ENCODE measurements at places on chromosomes 6 and 20. TPM values are rescaled to one million over a fixed set of nuclear protein-coding genes. Genes with fewer than 3 reads are reported as not detected.

DNA sequence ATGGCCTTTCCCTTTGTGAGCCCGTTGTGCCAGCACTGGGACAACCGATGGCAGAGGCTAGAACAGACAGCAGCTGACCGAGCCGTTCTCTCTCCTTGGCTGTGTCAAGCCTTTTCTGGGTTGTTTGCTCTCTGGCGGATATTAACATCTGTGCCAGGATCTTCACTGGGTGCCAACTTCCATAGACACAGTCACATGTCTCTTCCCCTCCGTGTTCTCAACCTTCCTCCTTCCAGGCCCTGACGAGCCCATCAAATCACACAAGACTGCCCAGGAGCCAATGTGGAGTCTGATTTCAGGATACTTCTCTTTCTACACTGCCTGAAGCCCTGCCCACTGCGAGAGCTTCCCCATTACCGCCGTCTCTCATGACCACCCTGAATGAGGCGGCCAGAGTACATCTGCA lies 111.0 kb upstream of the RALGAPA2 start:
- no peak for DNase-seq

Gene METTL24
- 38.8 TPM for total RNA-seq

Gene LY6G6C
- total RNA-seq: not detected

GRCh38 chr20:8764344-8764962 lies 304.4 kb upstream of the PLCB4 start:
- DNase-seq: peak; percentile 75

DNA sequence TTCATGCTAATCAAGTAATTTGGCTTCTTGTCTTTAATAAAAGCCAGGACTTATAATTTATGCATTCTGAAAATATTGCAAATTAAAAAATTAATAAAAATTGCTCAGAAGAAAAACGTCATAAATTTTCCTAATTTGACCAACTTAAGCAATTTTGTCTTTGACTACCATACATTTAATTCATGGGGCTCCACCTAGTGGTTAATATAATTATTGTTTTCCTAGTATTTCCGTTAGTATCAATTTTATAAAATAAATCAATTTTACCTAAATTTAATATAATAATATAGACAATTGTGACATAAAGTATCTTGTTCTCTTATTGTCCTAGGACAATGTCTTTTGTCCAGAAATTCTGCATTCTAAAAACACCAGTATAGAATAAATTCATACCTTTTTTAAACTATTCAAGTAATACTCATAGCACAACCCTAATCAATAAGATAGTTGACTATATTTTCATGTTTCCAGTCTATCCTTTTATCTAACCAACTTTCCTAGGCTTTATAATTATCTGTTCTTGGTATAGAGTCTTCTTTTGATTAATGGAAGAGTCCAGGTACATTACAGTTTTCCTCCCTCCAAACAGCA lies 319.9 kb downstream of the TRDN start:
- no peak for DNase-seq

Gene MRAP2
- 1.6 TPM for total RNA-seq

DNA sequence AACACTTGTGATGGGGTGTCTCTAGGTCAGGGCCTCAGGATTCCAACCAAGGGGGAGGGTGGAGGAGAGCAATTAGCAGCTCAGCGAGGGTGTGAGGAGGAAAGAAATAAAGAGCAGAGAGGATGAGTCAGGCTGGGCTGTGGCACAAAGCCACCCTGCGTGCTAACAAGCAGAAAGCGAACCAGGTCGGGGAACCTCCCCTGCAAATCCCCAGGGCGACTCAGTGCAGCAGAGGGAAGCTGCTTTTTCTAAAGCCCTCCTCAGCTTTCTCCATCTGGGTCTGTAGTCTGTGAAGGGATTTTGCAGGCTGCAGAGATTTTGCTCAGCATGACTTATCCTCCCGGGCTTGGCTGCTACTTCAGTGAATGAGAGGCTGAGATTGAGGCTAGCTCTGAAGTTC lies 6.6 kb upstream of the SPO11 start:
- no peak for DNase-seq

Gene MAD2L1BP
- total RNA-seq: 32.3 TPM

- DNase-seq: no peak
Observed at GRCh38 chr6:79117752-79118151, 39.7 kb upstream of the PHIP start.

- no peak for DNase-seq
Observed at GRCh38 chr6:34378470-34378869, 14.0 kb downstream of the NUDT3 start.

GRCh38 chr6:22878324-22878701 lies 308.9 kb downstream of the HDGFL1 start:
- no peak for DNase-seq

- no peak for DNase-seq
Observed at GRCh38 chr6:24719125-24719971, at the start of gene C6orf62. TSS of gene C6orf62 (minus strand) at chr6:24719154. CDS start at chr6:24718668, 486 bp downstream.

DNA sequence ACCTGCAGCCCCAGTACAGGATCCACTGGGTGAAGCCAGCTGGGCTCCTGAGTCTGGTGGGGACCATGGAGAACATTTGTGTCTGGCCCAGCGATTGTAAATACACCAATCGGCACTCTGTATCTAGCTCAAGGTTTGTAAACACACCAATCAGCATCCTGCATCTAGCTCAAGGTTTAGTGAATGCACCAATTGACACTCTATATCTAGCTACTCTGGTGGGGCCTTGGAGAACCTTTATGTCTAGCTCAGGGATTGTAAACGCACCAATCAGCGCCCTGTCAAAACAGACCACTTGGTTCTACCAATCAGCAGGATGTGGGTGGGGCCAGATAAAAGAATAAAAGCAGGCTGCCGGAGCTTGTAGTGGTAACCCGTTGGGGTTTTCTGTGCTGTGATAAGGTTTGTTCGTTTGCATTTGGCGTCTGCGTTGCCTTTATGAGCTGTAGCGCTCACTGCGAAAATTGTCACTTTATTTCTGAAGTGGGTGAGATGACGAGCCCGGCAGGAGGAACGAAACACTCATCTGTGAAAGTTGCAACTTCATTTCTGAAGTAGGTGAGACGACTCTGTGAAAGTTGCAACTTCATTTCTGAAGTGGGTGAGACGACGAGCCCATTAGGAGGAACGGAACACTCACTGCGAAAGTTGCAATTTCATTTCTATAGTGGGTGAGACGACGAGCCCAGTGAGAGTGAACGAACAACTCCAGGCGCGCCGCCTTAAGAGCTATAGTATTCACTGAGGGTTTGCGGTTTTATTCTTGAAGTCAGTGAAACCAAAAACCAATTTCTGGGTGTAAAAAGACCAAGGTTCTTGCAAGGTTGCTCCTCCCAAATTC lies 31.1 kb downstream of the SERPINB6 start:
- DNase-seq: no peak

DNA sequence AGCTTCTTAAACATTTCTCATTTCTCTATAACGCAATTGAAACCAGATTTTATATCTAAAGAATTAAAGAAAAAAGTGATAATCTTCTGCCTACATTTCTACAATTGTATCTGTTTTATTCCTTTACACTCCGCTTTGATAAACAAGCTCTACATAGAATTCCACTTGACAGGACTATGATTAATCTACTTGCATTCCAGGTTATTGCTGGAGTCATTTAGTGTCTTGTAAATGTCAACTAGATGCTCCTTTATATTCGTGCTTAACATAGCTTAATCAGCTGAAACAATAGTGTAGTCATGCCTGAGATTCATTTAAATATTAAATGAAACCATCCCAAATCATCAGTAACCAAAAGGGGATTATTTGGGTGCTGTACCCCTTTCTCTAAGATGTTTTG lies 284.0 kb downstream of the TRDN start:
- DNase-seq: no peak
